ENCODE measurements at places on chromosomes 6 and 20.

DNA sequence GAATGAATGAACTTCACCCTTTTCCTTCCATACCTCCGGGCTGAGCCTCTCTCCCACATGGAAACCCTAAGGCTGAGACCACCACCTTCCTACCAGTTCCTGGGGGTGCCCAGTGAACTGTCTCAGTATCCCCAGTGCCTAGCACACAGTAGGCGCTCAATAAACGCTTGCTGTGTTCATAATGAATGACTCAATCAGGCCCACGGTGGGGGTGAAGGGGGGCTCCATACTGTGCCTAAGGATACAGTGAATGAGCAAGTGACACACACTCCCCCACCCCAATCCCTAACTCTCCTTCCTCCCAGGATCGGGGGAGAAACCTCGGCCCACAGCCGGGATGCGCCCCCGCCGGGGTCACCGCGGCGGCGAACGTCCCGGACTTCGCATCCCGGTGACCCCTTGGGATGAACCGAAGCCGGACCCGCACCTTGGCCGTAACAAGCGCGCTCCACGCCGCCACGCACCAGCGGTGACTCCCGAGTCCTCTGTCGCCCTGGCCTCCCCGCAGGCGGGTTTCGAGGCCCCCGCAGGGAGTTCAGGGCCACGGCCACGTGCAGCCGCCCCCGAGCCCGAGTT lies 592 bp downstream of the KCNG1 start:
- no peak for DNase-seq

DNA sequence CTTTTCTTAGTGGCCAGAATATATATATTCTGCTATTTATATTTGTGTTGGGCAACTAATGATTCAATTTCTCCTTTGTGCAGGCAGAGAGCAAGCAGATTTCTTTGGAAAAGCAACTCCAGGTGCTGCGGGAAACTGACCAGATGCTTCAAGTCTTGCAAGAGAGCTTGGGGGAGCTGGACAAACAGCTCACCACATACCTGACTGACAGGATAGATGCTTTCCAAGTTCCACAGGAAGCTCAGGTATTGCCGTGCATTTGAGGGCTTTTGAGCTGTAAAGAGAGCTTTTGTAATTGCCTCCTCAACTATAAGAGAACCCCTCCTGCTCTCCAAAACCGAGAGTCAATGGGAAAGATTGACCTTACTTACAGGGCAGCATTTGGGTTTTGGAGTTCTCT lies 203.5 kb downstream of the UTRN start:
- no peak for DNase-seq

GRCh38 chr6:14732844-14733757 lies 512.8 kb upstream of the JARID2 start:
- DNase-seq = no peak

DNA sequence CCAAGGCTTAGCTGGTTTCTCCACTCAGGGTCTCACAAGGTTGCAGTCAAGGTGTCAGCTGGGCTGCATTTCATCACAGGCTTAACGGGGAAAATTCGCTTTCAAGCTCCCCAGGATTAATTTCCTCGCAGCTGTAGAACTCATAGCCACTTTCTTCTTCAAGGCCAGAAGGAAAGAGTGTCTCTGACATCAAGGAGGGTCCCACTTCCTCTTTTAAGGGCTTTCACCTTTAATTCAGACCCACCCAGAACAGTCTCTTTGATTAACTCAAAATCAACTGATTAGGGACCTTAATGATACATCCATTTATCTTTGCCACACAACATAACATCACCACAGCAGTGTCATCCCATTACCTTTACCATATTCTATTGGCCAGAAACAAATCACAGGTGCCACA lies 183.3 kb upstream of the ARID1B start:
- DNase-seq = no peak

- no peak for DNase-seq
Observed at GRCh38 chr6:46356543-46356942, 134.7 kb downstream of the RCAN2 start.

- no peak for DNase-seq
Observed at GRCh38 chr6:35262596-35262995, 3.1 kb downstream of the ZNF76 start.

GRCh38 chr6:53604623-53605190 lies 59.8 kb upstream of the GCLC start:
- no peak for DNase-seq

- DNase-seq = no peak
Observed at GRCh38 chr20:40046703-40047102, 642.3 kb downstream of the MAFB start.

DNA sequence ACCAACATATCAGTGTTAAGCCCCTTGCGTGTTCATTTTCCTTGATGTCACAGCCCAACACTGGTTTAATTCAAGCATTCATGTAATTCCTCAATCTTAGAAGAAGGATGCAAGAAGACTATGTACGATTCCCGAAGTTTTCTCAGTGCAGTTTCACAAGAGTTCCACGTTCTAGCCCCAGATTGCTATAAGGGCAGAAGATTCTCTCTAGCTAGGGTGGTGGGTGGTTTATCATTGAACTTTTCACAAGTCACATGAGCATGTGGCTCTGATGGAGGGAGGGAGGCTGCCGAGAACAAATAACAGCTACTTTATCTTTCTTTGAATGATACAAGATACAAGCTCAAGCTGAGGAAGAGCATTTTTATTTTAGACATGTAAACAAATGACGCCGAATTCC lies 71.9 kb upstream of the NHSL1 start:
- DNase-seq = no peak

DNA sequence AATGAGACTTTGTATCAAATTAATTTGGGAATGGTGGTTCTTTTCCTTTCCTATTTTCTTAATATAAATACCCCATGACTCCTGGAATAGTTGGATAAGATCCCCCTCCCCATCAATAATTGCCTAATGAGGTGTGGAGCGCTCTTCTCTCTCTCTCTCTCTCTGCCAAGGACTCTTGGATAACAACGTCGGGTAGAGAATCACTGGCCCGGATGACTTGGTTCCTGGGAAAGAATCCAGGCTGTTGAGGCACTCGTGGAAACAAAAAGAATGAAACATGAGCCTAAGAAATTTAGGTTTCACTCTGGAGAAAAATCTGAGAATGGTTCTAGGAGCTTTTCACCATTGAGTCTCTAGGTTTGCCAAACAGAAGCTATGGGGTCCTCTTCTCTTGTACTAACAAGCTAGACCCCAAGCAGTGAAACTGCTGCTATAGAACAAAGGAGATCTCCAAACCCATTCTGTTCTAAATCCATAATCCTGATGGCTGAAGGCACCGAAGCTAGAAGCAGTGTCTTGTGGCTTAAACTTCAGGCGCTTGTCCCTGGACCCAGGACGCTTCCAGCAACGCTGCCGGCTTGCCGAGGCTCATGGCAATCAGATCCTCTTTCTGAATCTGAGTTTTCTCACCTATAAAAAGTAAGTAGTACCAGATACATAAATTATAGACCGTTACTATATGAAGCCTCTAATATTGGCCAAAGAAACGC lies 241.6 kb upstream of the BTBD3 start:
- DNase-seq = no peak

DNA sequence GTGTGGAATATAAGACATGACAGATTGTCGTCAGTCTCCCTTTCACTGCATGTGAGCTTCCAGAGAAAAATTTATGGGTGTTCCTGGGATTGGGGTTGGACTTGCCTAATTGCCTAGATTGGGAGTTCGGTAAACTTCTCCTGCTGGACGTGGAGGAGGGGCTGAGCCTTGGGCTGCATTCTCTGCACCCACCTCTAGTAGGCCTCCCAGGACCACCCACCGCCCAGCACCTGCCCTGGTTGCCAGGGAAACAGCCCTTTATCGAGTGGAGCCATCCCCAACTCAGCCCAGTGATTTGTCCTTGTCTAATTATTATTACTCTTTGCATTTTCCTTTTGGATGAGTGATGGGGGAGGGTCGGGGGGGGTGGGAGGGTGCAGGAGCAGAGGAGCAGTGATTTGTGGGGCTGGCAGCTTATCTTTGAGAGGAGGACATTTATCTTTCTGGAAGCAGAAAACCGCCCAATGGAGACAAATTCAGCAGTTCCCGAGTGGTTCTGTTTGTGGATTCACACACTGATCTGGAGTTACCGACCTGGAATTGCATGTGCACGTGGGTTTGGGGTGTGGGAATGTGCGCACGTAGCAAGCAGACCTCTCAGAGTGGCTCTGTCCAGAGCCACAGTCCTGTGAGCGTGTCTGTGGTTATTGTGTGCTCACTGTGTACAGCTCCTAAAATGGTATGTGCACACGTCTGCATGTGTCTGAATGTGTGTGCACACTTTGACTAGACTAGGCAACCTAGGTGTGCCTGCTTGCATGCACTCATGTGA lies 104.5 kb downstream of the DHX35 start:
- no peak for DNase-seq

- no peak for DNase-seq
Observed at GRCh38 chr20:3407040-3407770, at the start of gene DNAAF9. TSS of gene DNAAF9 (minus strand) at chr20:3407669. CDS start at chr20:3407557, 112 bp downstream.

DNA sequence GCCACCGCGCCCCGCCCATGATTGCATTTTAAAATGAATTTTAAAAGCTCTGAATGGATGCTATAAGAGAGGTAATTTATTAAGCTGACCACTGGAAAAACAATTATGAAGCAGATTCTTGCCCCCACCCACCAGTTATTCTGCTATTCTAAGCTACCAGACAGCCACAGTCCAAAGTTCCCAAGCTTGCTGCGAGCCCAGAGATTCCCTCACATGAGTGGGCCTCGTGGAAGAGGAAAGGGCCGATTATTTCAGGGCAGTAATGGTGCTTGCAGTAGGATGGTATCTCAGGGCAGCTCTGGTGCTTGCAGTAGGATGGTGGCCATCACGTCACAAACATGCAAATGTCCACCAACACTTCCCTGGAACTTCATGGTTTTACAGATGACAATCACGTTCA lies 56.7 kb downstream of the SLC22A23 start:
- no peak for DNase-seq

GRCh38 chr6:127966616-127967015 lies 65.8 kb upstream of the THEMIS start:
- DNase-seq = no peak

- DNase-seq = peak; percentile 3
Observed at GRCh38 chr6:126804332-126805064, 314.0 kb upstream of the RSPO3 start.

GRCh38 chr6:19169366-19169765 lies 667.8 kb upstream of the ID4 start:
- no peak for DNase-seq

DNA sequence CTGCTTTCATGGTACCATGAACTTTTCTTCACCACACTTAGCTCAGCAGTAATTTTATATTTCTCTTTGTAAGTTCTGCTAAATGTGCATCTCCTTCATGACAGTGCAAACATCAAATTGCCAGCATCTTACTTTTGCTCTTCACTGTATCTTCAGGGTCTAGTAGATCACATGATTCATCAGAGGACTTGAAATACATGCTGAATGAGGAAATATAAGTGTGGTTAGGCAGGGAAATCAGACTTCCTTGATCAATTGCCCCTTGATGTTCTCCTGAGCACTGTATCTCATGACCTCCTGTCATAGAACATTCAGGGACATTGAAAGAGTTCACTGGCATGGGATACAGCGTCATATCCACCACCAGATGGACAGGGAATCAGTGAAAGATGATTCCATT lies 25.3 kb upstream of the POLR1H start:
- DNase-seq = no peak

- no peak for DNase-seq
Observed at GRCh38 chr6:14880677-14881076, 365.2 kb upstream of the JARID2 start.

DNA sequence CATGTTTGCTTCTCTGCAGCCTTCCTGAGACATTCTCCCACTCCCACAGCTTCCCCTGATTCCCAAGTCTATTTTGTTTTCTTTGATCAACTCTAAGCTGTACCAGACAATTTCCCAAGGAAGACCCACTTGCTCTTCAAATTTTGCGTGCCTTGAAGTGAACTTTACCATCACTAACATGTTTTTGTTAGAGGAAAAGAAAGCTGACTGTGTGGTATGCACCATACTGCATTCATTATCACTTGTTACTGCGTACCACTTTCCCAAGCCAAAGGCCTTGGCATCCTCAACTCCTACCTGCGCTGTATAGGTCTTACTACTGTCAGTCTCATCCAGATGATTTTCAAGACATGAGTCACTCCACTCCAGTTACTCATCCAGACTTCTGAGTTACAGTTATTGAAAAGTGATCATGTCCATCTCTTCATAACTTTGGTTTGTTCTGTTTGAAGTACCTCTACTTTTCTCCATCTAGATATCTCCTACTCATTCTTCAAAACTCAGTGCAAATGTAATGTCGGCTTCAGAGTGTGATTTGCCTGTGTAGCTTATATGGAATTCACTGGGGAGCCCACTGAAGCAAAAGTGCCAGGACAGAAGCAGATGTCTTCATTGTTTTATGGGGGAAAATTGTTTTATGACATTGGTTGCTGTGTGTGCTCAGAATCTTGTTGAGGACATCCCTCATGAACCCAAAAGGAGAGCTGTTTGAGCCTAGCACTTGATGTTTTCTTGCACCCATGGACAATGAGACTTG lies 5.2 kb downstream of the RPS12 start:
- no peak for DNase-seq

DNA sequence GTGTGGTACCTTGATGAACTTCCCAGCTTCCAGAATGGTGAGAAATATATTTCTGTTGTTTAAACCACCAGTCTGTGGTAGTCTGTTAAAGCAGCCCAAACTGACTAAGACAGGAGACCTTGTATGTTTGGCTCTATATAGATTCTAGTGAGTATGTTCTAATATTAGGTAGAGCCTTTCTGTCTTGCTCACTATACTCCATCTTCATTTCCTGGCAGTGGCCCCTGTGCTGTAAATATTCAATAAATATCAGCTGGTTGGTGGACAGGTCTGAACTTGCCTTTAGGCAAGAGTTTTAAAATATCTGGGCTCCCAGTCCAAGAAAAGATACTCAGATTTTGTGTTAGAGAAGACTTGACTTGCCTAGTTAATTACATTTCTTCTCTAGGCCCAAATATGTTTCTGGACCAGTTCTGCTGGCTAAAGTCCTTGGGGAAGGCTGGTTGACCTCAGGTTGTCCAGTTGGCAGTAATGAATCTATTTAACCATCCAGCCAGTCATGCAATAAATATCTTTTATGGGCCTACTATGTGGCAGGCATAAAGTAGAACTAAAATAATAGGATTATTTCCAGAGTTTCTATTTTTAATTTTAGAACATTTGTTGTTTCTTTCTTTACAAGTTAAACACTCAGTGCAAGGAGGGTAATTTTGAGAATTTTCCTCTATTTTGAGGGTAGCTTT lies 22.3 kb downstream of the PPP1R14C start:
- DNase-seq = no peak

- DNase-seq = no peak
Observed at GRCh38 chr6:20313051-20313450, 88.6 kb upstream of the E2F3 start.

GRCh38 chr20:32333181-32333987 lies 24.7 kb upstream of the ASXL1 start:
- no peak for DNase-seq

DNA sequence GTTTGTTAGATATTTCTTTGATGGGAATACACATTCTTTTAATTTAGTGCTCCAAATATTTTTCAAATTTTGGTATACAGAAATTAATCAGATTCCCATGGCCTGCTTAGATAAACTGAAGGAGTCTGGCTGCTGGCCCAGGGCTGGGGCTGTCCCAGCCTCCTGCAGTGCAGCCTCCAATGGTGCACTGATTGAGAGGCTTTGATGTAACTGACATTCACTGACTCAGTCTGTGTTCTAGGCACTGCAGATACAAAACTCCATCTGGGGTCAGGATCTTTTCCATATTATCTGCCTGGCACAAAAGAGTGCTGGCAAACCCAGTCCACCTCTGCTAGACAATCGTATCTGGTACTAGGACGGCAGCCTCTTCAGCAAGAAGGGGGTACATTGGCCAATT lies 64.8 kb downstream of the GRIK2 start:
- DNase-seq = no peak
